ENCODE measurements at places on chromosomes 1 and 21.
A peak's percentile ranks its signal among the peaks of the same experiment; 100 is the strongest.

DNA sequence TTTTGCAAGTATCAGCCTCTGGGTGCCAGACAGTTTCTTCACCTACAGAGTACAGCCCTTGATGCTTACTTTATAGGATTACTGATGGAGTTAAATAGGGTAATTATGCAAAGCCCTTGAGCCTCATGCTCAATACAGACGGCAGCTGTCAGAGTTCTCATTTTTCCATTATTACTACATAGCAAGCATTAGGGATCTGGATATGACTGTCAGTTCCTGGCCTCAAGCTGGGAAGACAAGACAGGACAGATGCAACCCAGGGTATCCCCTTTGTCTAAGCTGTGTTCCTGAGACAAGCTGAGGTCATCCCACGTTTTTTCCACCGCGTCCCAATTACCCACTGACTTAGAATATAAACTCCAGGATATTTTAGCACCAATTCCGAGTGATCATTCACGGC, 94.4 kb downstream of the SLC35F3 start:
- no peak for DNase-seq

DNA sequence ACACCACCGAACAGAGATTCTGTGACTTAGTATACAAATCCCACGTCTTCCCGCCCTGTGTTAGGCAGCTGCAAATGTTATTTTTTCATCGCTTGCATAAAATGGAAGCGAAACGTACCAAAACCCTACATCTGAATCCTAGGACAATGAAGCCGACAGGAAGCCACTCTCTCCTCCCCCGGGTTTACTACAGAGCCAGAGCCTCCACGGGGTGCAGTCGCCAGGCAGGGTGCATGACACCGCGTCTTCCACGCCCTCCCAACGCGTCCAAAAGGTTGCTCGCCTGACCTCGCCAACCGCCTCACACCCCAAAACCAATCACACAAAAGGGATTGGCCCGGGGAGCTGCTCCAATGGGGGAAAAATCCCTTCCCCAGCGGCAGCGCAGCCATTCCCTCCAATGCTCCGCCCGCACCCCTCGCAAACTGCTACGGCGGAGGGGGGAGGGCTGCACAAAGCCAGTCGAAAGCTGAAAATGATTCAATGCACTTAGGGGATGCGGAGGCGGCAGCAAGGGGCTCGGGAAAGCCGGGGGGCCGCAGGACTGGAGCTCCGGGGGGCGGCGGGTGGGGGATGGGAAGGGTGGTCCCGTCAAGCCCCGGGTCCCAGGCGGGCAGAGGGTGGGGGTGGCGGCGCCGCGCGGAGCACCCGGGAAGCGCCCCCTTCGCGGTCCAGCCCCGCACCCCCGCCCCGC, 701 bp downstream of the CEP170 start:
- DNase-seq: peak; percentile 77

DNA sequence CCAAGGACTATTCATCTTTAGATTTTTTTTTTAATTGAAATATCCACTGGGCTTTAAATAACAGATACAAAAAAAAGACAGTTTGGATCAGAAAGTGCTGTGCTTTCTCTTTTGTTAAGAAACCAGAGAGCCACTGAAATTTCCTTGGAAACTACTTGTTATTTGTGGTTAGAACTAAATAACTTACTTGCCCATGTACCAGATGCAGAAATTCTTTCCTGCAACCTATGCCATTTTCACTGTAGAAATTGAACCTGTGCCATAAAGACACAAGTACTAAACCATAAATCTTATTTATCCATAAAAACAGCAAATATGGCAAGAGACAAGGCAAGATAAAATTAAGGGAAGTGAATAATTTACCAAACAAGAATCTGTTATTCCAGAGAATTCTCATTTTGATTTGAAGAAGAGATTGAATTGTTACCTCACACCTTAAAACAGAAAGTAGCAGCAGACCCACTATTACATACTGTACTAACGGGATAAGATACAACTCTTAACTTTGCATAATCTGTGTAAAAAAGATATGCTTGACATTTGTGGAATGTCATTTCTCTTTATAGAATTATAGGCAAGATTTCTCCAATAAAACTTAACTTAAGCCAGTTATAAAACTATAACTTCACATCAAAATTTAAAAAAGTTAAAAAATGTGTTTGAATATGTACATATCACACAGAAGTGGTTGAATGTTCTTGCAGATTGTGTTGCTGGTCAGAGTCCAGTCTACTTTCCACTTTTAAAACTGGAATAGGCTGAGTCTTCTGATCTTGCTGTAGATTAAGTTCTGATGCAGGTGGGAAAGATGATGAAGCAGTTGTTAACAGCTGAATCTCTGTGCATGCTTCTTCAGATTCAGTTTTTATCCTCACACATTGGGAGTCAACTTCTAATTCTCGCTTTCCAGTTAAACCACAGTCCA, 6.3 kb upstream of the PHTF1 start:
- DNase-seq: no peak

GRCh38 chr1:205664399-205665017, 15.8 kb downstream of the SLC45A3 start:
- peak; percentile 27 for DNase-seq

GRCh38 chr1:203287109-203287893, 18.0 kb upstream of the BTG2 start:
- DNase-seq: no peak

- peak; percentile 47 for DNase-seq
These were observed 83.2 kb downstream of the TM2D1 start for GRCh38 chr1:61641578-61642336.

- DNase-seq: peak; percentile 96
These were observed 16.5 kb downstream of the ZNF697 start for GRCh38 chr1:119631433-119632102.

GRCh38 chr21:38931291-38931690, 125.6 kb downstream of the ETS2 start:
- DNase-seq: no peak

DNA sequence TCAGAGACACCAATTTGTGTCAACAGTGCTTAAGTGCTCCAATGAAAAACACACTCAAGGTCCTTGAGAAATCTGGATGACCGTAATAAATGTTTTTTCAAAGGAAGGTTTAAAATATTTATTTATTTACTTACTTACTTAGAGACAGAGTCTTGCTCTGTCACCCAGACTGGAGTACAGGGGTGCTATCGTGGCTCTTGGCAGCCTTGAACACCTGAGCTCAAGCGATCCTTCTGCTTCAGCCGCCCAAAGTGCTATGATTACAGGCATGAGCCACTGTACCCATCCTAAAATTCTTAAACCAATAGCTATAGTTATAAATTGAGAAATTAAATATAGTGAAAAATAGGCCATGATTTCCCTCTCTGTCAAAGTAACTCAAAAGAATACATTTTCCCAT, 17.3 kb upstream of the ERICH3 start:
- no peak for DNase-seq

DNA sequence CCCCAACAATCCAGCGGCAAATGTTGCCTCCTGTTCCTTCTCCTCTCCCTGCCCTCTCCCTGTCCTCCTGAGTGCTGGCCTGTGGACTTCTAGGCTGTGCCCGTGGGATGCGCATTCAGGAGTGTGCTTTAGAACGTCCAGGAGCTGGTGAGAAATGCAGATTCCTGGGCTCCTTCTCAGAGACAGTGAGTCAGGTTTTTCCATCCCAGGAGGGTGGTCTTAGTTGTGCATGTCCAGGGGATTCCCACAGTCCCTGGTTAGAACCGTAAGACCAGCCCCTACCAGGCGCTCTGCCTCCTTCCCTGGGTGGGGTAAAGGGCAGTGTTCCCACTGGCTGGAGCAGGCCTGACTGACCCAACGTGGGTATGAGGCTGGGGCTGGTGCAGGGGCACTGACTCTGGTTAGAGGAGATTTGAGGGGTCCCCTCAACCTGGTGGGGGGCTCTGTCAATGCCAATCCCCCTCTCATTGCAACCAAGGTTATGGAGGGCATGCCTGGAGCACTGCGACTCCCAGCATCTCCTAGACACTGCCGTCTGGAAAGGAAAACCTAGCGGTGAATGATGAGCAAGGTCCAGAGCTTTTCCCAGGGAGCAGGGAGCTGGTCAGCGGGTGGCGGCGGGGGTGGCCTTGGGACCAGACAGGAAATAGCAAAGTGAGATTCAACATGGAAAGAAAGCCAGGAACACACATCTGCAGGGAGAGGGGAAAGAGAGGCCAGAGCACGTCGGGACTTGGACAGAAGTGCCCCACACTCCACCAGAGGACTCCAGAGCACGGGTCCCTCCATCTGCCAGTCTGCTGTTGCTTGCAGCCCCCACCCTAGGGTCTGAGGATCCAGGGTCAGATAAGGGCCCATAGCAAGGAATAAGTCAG, 38.5 kb downstream of the HSPG2 start:
- no peak for DNase-seq

DNA sequence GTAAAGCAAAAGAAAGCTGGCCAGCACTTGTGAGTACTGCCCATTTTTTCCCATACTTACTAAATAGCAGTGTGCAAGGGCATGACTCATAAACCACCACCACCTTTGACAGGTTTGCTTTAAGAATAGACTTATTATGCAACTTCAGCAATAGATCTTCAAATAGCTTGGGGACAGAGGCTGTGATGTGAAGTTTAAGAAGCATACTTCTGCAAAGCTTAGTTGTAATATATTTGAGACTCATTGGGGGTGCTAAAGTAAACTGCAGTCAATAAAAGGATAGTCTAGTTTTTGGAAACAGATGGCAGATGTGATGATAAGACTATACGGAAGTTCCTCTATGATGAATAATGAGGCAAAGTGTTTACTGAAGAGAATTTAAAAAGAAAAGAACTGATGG, 210.0 kb downstream of the PLA2G4A start:
- DNase-seq: no peak
